NCI-H1105 (cell line): ENCODE measurements at places on chromosomes 1 and 21.

- DNase-seq: no peak
Observed at GRCh38 chr1:198030682-198031081, 113.5 kb downstream of the LHX9 start.

DNA sequence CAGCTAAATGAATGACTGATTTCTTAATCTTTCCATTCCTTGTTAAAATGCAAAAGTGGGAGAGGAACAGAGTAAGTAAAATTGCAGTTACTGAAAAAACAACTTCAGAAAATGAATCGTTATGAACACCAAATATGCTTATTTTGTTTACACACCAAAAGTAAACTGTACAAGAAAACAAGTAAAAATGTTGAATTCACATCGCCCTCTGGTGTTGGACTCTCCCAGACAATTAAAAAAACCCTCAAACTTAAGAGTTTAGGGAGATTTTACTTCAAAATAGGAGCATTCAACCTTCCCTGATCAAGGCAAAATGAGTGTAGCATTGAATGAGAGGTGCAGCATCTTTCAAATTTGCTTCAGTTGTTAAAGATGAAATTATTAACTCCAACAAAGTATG, 19.4 kb upstream of the ESRRG start:
- no peak for DNase-seq

- no peak for DNase-seq
Observed at GRCh38 chr21:40556442-40556968, 290.5 kb downstream of the DSCAM start.

- no peak for DNase-seq
Observed at GRCh38 chr1:56799605-56800400, 19.4 kb downstream of the FYB2 start.

GRCh38 chr1:59997479-59998115, 71.0 kb upstream of the CYP2J2 start:
- DNase-seq: no peak

GRCh38 chr1:163290025-163290640, 31.6 kb upstream of the NUF2 start:
- DNase-seq: peak; percentile 61
